ENCODE measurements at places on chromosomes 12 and 14.
A peak's percentile ranks its signal among the peaks of the same experiment; 100 is the strongest.

DNA sequence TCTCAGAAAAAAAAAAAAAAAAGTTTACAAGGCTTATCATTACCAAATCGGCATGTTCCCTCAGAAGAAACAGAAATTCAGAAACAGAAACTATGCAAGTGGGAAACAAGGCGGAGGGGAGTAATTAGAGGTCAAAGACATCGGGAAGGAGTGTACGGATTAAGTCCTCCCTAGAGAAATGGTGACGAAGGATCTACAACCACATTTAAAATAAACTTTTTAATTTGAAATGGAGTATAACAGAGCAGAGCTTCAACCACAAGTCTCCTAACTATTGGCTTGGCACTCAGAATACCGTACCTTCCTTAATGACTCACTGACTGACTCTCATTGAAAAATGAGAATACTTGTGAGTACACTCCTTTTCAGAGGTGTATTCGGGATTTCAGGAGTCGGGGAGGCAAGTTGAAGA lies 908 bp downstream of the ENTPD5 start:
- no peak for DNase-seq

GRCh38 chr14:106883218-106883692 lies 1356.9 kb downstream of the TMEM121 start:
- no peak for DNase-seq

GRCh38 chr14:54488646-54489317 lies at the start of gene GMFB:
Gene GMFB, minus strand, starts transcription at chr14:54488980. Its CDS starts 53 bp downstream, at chr14:54488927.
- DNase-seq: peak; percentile 33

- DNase-seq: no peak
Observed at GRCh38 chr12:57621497-57622292, 10.5 kb downstream of the ARHGEF25 start.

DNA sequence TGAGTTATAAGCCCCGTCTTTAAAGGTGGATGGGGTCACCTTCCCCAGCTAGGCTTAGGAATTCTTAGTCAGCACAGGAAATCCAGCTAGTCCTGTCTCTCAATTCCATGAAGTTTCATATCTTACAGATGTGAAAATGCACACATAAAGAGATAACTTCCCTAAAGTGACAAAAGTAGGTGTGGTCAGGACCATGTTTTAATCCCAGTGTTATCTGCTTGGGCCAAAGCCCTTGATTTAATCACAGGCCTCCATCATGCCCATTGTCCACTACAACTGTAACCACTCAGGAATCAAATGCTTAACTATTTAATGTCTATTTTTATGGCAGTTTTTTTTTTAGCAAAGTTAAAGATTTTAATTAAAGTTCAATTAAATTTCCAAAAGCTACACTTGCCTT lies 194.4 kb upstream of the BTG1 start:
- DNase-seq: no peak

DNA sequence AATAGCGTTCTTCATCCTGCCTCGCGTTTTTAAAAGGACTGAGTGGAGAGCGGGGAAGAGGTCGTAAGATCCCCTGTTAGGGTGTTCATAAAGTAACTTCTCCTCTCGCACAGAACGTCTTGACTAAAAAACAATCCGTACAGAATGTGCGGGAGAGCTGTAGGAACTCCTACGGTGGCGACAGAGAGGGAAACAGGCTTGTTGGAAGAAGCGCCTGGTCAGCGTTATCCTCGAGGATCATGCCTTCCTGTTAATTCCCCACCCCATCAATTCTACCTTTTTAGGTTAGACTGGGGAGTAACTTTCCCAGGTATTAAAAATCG lies 399 bp upstream of the WASHC4 start:
- DNase-seq: peak; percentile 30

DNA sequence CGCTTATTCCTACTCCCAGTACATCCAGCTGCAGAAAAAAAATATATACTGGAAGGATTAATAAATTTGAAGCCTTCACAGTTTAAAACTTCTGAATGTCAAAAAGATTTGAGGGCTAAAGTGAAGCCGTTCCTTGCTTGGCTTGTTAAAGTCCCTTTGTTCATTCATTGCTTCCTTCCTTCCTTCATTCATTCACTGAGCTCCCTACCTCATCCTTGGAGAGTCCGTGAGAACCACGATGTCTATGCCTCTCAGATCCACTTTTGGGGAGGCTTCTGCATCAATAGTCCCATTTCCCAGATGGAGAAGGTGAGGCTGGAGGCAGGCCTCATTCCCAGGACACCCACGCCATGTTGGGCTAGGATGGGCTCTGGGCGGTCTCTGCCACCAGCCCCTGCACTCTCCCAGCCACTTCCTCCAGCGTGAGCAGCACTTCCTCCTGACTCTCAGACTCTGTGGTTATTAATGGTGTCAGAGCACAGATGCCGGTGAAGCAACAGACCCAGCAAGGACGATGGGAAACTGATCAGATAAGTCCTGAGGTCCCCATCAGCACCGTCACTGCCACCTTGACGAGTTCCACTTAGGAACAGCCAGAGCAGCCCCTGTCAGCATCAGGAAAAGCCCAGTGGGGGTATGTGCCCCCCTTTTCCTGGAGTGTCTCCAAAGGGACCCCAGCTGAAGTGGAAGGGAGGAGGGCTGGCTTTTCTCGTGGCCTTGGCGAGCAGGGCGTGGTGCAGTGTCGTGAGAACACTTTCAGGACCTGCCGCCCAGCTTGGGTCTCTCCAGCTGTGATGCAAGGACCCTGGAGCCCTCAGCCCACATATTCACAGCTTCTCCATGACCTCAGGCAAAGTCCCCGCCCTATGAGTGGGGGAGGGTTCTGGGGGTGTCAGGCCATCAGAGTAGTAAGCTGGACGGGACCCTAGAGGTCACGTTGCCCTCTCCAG lies 21.2 kb downstream of the ASB2 start:
- DNase-seq: no peak

DNA sequence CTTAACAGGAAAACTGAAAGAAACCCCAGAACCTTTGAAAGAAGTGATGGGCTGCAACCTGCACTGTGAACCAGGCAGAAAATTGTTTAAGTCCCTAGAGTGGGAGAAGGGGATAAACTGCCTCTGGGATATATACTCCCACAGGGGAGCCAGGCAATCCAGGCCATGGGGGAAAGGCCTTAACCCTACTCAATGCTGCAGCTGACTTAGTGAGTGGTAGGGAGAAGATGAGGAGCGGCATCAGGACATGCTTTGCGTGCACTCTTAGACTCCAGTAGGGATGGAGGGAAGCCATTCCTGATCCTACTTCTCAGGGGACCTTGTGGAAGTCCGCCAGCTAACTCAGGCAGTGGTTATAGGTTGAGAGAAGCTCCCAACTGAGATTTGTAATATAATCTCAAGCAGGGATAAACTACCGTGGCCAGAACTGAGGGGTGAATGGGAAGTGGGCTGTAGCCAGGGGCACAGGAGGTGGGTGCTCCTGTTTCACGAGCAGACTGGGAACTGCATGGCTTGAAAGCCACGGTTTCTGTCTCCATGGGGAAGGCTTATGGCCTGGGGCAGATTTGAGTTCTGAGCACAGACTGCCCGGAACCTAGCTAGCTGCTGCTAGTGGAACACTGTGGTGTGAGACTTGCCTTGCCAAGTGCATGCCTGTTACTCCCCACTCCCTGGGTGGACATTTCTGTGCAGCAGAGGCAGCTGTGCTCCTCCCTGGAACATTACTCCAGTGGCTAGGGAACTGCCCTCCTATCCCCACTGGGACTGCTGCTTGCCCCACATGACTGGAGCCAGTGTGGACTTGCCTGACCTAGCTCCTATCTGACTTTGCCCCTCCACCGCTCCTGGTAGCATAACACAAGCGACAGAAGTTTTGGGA lies 119.2 kb upstream of the SCAF11 start:
- DNase-seq: no peak

DNA sequence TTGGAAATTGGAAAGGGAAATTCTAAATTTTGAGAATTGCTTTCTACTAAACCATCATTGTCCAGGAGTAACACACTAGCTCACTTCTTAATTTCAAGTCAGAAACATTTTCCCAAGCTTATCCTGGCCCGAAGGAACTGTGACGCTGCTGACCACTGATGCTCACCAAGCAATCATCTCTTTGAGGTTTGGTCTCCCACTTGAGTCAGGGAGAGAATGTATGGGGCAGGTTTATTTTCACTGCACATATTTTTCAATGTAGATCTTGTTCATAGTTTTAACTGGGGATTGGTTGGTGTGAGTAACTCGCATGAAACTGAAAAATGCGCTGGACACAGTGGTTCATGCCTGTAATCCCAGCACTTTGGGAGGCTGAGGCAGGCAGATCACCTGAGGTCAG lies 12.9 kb upstream of the RNASE10 start:
- no peak for DNase-seq

- DNase-seq: peak; percentile 36
Observed at GRCh38 chr14:81400202-81400678, at the start of gene STON2. Gene STON2, minus strand, starts transcription at chr14:81400324. Its CDS starts 1,942 bp downstream, at chr14:81398382.

- DNase-seq: no peak
Observed at GRCh38 chr12:119807380-119807779, 69.7 kb downstream of the CIT start.

DNA sequence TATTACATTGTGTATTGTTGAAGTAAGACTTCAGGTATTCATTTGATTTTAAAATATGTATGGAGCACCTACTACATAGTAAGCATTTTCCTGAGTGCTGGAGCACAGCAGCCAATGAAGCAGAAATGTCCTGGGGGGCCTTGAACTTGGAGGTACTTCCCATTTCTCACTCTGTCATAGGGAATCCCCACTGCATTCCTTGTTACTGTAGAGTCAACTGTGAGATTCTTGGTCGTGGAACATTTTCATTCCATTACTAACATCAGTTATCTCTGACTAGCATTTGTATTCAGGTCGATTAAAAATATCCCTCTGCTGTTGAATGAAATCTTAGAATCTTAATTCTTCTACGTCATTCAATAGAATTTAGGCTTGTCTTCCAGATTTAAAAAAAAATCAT lies 66.7 kb downstream of the PDE3A start:
- DNase-seq: no peak

GRCh38 chr12:55842681-55843429 lies at the start of gene MMP19:
Gene MMP19, minus strand, starts transcription at chr12:55842936. Its CDS starts 106 bp downstream, at chr12:55842830.
- DNase-seq: no peak

DNA sequence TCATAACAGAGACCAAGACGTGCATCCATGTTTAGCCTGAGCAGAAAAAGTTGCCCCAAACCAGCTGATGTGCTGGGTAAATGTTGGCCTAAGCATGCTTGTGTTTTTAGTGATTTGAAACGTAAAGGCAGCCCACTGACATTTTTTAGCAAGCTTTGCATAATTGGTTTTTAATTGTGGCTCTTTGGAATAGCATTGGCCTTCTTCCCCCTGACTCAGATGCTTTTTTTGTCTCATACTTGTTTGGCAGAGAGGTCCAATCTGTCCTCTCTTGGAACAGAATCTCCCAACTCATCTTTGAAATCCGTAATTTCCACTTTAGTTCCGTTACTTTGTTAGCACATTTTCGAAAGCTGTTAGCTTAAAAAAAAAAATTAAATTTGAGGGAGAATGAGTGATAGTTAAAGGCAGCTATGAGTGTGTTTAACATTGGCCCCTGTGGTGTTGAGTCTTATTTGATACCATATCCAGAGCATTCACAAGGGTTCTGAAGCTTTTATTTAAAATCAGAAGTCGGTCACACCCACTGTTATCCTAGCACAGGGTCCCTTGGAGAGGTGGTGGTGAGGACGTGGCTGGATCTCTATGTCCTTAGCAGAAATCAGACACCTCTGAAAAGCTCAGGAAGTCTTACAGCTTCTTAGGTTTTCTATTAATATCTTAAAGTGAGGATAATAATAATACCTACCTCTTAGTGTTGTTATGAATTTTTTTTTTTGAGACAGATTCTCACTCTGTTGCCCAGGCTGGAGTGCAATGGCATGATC lies 15.6 kb downstream of the JDP2 start:
- DNase-seq: no peak

GRCh38 chr12:1781772-1782171 lies 38.6 kb upstream of the LRTM2 start:
- DNase-seq: no peak

GRCh38 chr12:92492291-92492690 lies 210.5 kb upstream of the PLEKHG7 start:
- no peak for DNase-seq
